ENCODE measurements at places on chromosomes 2 and 18.

GRCh38 chr2:237299906-237300305 lies 114.1 kb downstream of the COL6A3 start:
- DNase-seq = peak; percentile 63

DNA sequence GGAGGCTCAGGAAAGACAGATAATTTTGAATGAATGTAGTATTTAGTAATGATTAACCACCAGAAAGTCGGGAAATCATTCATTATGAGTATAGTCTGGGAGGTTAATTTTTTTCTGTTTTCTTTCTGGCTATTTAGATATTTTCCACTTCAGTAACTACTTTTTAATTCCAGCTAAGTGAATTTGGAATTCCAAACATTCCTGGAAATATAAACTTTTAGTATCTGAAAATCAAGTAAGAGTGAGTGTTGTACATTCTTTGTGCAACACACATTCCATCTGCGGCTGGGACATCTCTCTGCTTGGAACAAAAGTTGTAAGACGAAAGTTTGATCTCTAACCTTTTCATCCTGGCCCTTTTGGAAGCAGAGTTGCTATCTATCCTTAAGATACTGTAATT lies 275.7 kb upstream of the SPRED2 start:
- no peak for DNase-seq

GRCh38 chr2:181789827-181790448 lies 101.6 kb upstream of the ITPRID2 start:
- no peak for DNase-seq

GRCh38 chr2:171281110-171281509 lies 120.4 kb upstream of the TLK1 start:
- DNase-seq = no peak

DNA sequence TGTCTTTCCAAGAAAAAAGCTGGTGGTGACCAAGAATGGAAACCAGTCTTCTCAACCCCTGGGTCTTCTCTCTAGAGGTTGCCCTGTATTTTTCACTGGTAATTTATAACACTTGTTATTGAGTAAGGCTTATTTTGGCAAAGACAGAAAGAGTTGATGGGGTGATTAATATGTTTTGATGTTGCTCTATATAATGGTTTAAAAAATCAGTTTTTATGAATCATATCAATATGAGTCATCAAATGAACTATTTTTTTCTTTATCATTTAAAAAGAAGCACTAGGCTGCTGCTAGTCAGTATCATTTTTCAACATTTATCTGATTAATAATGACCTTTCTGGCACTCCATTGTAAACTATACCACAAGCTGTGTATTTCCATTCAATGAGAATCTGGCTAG lies 1142.2 kb downstream of the LRP1B start:
- no peak for DNase-seq

All from A673 (cell line).